Posterior vena cava (tissue), 2 donors: ENCODE measurements at places on chromosomes 12 and 14. TPM values are rescaled to one million over a fixed set of nuclear protein-coding genes. Genes with fewer than 3 reads are reported as not detected.

MYL2 gene
- not detected for total RNA-seq

KRT81 gene
- total RNA-seq: not detected

KCNK13 gene
- 0.56 TPM for total RNA-seq

FOXN4 gene
- total RNA-seq: not detected

SLC8A3 gene
- 0.46 TPM for total RNA-seq

PTCSC3 gene
- total RNA-seq: not detected

SYCP3 gene
- total RNA-seq: 0.24 TPM

BDKRB1 gene
- total RNA-seq: 0.24 TPM

MFAP5 gene
- 362 TPM for total RNA-seq

CD27 gene
- 0.42 TPM for total RNA-seq

KMT2D gene
- 63.3 TPM for total RNA-seq

PPP1R3E gene
- 8.5 TPM for total RNA-seq

JKAMP gene
- 24.4 TPM for total RNA-seq

NPAS3 gene
- total RNA-seq: 2.6 TPM

SLC25A47 gene
- total RNA-seq: not detected

FOXG1 gene
- not detected for total RNA-seq

CLEC6A gene
- total RNA-seq: not detected

B4GALNT1 gene
- total RNA-seq: 4.3 TPM

SMIM41 gene
- 0.19 TPM for total RNA-seq

CIDEB gene
- 10.8 TPM for total RNA-seq

FAM222A gene
- total RNA-seq: 0.62 TPM

MMP17 gene
- 5.8 TPM for total RNA-seq

LRTM2 gene
- total RNA-seq: not detected

SDR9C7 gene
- 0.14 TPM for total RNA-seq

BMAL2 gene
- total RNA-seq: 7.6 TPM

KCNC2 gene
- total RNA-seq: not detected

A2M gene
- 831 TPM for total RNA-seq

EIF2S3B gene
- total RNA-seq: 0.33 TPM

ARHGAP9 gene
- total RNA-seq: 12.7 TPM

AQP2 gene
- 0.33 TPM for total RNA-seq

ARHGEF40 gene
- total RNA-seq: 48.6 TPM

WASHC4 gene
- 57.5 TPM for total RNA-seq

CFAP251 gene
- total RNA-seq: 1.9 TPM

HOXC12 gene
- not detected for total RNA-seq

KITLG gene
- 11.8 TPM for total RNA-seq

L2HGDH gene
- total RNA-seq: 3.3 TPM

CKAP4 gene
- 71.8 TPM for total RNA-seq

HPD gene
- total RNA-seq: 17.4 TPM

SERPINA12 gene
- not detected for total RNA-seq

SPIC gene
- not detected for total RNA-seq

PRR4 gene
- total RNA-seq: 2.5 TPM

RPL36AL gene
- 130 TPM for total RNA-seq

CBLN3 gene
- total RNA-seq: 4.2 TPM

NTS gene
- total RNA-seq: 1.4 TPM

POTEM gene
- not detected for total RNA-seq
